Kidney (tissue), 22 donors: ENCODE measurements at places on chromosomes 4 and X.

- DNase-seq = no peak
Observed at GRCh38 chrX:150625875-150626274, 57.5 kb downstream of the MTM1 start.

GRCh38 chr4:7938266-7938608 lies 1.4 kb downstream of the AFAP1 start:
- DNase-seq = no peak

GRCh38 chrX:72306851-72307645 lies 1.3 kb upstream of the CITED1 start:
- DNase-seq = peak; percentile 85

- no peak for DNase-seq
Observed at GRCh38 chr4:86416081-86416480, 56.2 kb upstream of the MAPK10 start.
